Prostate gland (tissue), 2 donors: ENCODE measurements at places on chromosomes 3 and 15. TPM values are rescaled to one million over a fixed set of nuclear protein-coding genes. Genes with fewer than 3 reads are reported as not detected.

DNA sequence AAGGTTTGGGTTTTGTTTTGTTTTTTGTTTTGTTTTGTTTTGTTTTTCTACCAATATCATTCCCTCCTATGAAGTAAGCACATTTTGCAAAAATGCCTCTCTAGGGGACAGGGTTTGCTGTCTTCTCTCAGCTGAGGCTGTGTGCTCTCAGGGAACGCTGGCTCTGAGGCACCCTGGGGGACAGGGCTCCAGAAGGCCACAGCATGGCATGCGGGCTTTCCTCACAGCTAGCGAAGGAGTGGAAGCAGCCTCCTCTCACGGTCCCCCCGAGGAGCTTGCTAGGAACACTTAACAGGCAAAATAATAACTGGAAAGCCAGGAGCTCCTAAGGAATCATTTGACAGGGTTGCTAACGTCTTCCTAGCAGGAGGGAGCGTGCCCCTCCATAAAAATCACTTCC, 227.7 kb upstream of the ST8SIA2 start:
- no peak overlapping the region for H3K27ac ChIP-seq
- H3K27me3 ChIP-seq: no peaks in the 10 kb centered on the region
- no peak for DNase-seq
- no peaks in the 10 kb centered on the region for H3K4me1 ChIP-seq
- no peak overlapping the region for H3K4me3 ChIP-seq

GOLGA8N gene
- total RNA-seq: 3.9 TPM

- no peak for DNase-seq
- H3K4me1 ChIP-seq: no peaks in the 10 kb centered on the region
- H3K27ac ChIP-seq: no peak overlapping the region
- H3K36me3 ChIP-seq: no peaks in the 10 kb centered on the region
These were observed 22.4 kb upstream of the CCK start for GRCh38 chr3:42288385-42288784.

DNA sequence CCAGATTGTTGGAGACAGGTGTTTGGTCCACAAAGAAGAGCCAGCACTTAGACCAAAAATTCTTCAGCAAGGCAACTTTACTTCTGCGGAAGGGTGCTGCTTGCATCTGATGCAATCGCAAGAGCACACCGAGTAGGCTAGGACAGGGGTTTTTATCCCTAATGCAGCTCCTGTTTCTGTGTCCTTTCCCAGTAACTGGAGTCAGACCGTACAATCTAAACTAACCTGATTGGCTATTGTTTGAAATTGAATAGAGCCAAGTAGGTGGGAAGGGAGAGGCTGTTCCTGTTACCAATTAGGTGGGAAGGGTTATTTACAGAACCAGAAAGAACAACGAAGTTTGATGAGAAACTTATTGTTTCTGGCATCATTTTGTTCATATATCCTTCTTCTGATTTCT, 77.6 kb downstream of the CHCHD4 start:
- H3K4me1 ChIP-seq: no peaks in the 10 kb centered on the region
- no peak overlapping the region for H3K27ac ChIP-seq
- no peak overlapping the region for H3K4me3 ChIP-seq
- no peaks in the 10 kb centered on the region for H3K36me3 ChIP-seq

LRRC49 gene
- 9.8 TPM for total RNA-seq

DNA sequence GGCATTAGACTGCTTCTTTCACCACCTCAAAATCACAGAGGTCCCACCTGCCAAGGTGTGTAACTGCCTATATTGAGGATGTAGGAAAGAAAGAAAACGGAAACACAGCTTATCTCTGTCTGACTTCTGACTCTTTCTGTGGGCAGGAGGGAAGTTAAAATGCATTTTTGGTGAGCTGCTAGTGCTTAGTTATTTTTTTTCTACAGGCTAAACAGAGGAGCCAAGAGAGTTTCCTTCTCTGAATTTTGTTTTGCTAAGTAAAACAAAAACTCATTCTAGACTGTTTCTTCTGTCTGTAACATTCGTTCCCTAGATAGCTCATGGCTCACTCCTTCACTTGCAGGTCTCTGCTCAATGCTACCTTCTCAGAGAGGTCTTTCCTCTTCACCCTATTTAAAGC, 18.8 kb upstream of the AMOTL2 start:
- no peak for DNase-seq
- no peaks in the 10 kb centered on the region for H3K4me1 ChIP-seq
- no peaks in the 10 kb centered on the region for H3K36me3 ChIP-seq
- no peak overlapping the region for H3K4me3 ChIP-seq
- no peak overlapping the region for H3K27ac ChIP-seq
- H3K27me3 ChIP-seq: no peaks in the 10 kb centered on the region

GRCh38 chr3:169509359-169509758, 154.2 kb downstream of the MECOM start:
- H3K27me3 ChIP-seq: no peaks in the 10 kb centered on the region
- H3K4me1 ChIP-seq: no peaks in the 10 kb centered on the region
- H3K4me3 ChIP-seq: no peak overlapping the region
- DNase-seq: no peak
- no peak overlapping the region for H3K27ac ChIP-seq
- H3K36me3 ChIP-seq: no peaks in the 10 kb centered on the region

IQCF5 gene
- not detected for total RNA-seq

- H3K27ac ChIP-seq: no peak overlapping the region
- H3K4me1 ChIP-seq: no peaks in the 10 kb centered on the region
- H3K4me3 ChIP-seq: no peak overlapping the region
- H3K36me3 ChIP-seq: no peaks in the 10 kb centered on the region
These were observed 86.9 kb upstream of the PRTG start for GRCh38 chr15:55829826-55830225.

SLC12A1 gene
- not detected for total RNA-seq

DNA sequence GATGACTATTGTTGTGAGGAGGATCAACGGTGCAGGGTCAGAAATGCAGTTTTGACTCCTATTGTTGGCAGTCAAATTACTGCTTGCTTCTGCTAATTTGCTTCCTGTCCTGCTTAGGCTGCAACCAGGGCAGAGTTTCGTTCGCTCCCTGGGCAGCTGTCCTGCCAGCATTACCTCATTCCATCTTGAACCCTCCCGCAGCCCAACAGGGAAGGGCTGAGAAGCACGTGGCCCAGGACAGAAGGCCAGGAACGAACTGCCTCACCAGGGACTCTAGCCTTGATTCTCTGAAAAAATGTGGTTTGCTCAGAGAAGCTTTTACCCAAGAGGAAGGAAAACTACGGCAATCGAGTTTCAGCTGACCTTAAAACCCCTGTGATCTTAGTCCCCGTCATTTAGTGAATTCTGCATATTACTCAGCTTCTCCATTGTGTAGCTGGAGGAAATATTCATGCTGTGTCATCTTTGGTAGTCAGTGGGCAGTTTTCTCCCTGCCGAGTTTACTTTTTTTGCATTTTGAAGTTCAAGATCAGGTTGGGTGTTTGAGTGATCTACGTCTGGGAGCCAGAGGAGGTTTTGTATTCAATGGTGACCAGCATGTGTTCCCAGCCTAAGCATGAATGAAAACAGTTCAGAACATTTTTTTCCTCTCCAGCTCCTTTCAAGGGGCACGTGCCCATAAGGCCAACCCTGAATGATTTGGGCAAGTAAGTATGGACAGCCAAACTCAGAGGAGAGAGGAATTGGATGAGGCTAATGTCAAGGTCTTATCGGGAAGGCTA, 23.0 kb downstream of the TLNRD1 start:
- no peaks in the 10 kb centered on the region for H3K36me3 ChIP-seq
- no peaks in the 10 kb centered on the region for H3K4me1 ChIP-seq
- H3K27ac ChIP-seq: no peak overlapping the region
- H3K27me3 ChIP-seq: no peaks in the 10 kb centered on the region
- no peak for DNase-seq

CDC25A gene
- 9.9 TPM for total RNA-seq

SRGAP3 gene
- 23.6 TPM for total RNA-seq

DNA sequence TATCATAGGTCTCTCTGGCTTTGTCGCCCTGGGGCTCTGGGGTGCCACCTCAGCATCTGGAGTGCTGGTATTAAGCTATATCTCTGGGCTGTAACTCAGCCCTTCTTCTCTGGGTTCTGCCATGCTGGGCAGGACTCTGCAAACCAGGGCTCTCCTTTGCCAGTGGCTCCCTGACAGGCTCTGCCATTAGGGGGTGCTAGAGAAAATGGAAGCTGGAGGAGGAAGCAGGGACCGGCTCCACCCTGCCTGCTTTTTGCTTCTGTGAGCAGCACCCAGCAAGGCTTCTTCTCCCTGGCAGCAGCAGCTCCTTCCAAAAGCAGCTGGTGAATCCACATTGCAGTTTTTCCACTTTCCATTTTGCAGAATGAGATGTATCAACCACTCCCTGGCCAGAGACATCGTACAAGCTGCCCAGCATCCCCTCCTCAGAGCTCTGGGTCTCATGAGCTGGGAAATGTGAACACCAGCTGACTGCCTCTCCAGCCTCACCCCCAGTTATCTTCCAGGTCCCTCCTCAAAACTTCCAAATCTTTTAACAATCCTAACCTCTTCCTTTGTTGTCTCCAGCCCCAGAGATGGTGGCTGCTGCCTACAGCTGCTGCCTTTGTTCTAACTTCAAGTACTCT, 165.0 kb downstream of the ABHD5 start:
- no peaks in the 10 kb centered on the region for H3K4me1 ChIP-seq
- no peak overlapping the region for H3K4me3 ChIP-seq
- peaks cover 9% of the 10 kb centered on the region for H3K27me3 ChIP-seq
- H3K27ac ChIP-seq: no peak overlapping the region
- DNase-seq: peak; percentile 42

DNA sequence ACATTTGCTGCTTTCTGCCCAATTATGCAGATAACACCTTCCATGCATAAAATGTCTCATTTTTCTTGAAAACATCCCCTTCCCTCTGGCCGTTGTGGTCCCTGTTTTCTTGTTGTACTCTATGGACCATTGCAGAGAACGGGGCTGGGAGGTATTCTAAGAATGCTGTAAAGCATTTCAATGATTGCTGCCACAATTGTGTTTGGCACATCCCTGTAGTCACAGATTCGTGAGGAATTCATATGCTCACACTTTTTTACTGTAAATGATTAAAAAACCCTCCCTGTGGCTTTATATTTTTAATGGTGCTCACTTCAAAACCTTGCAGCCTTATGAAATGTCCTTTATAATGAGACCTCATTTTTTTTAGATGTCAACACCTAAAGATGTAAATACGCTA, 207.2 kb upstream of the GBE1 start:
- no peak overlapping the region for H3K27ac ChIP-seq
- H3K4me3 ChIP-seq: no peak overlapping the region

SH3GL3 gene
- 2.2 TPM for total RNA-seq

- no peak for DNase-seq
- H3K36me3 ChIP-seq: no peaks in the 10 kb centered on the region
- H3K27ac ChIP-seq: no peak overlapping the region
- no peak overlapping the region for H3K4me3 ChIP-seq
These were observed 908.1 kb upstream of the ALCAM start for GRCh38 chr3:104458657-104459056.

GRCh38 chr3:113626503-113627371, 69.7 kb downstream of the USF3 start:
- no peak overlapping the region for H3K27ac ChIP-seq
- H3K27me3 ChIP-seq: no peaks in the 10 kb centered on the region
- no peaks in the 10 kb centered on the region for H3K4me1 ChIP-seq
- H3K4me3 ChIP-seq: no peak overlapping the region

- H3K4me1 ChIP-seq: no peaks in the 10 kb centered on the region
- no peaks in the 10 kb centered on the region for H3K27me3 ChIP-seq
- H3K27ac ChIP-seq: no peak overlapping the region
- no peaks in the 10 kb centered on the region for H3K36me3 ChIP-seq
These were observed 43.5 kb downstream of the UBE2E2 start for GRCh38 chr3:23246651-23247050.

DNA sequence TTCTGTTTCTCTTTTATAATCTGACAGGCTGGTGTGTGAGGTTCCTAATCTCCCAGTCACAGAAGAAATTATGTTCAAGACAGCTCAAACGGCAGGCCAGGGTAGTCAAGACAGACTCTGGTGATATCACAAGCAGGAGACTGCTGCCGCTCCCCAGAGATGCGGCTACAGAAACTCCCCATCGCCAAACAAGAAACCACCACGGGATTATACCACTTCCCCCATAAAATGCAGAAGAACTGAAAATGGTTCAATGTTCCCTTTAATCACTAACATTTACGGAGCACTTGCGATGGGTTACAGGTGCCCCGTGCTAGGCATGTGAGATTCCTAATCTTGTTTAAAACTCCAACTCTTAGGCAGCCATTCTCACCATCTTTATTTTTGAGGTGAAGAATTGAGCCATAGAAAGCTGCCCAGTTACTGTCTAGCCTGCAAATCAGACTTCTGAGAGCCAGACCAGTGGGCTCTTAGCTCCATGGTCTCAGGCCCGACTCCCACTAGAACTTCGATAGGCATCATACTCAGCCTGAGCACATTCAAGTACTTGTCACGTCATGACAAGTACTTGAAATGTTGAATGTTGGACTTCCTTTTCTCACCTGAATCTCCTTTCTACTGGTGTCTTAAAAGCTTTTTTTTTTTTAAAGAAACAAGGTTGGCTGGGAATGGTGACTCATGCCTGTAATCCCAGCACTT, 58.4 kb downstream of the TBC1D2B start:
- H3K4me3 ChIP-seq: no peak overlapping the region
